ENCODE measurements at places on chromosomes 1 and 21.
A peak's percentile ranks its signal among the peaks of the same experiment; 100 is the strongest.

DNA sequence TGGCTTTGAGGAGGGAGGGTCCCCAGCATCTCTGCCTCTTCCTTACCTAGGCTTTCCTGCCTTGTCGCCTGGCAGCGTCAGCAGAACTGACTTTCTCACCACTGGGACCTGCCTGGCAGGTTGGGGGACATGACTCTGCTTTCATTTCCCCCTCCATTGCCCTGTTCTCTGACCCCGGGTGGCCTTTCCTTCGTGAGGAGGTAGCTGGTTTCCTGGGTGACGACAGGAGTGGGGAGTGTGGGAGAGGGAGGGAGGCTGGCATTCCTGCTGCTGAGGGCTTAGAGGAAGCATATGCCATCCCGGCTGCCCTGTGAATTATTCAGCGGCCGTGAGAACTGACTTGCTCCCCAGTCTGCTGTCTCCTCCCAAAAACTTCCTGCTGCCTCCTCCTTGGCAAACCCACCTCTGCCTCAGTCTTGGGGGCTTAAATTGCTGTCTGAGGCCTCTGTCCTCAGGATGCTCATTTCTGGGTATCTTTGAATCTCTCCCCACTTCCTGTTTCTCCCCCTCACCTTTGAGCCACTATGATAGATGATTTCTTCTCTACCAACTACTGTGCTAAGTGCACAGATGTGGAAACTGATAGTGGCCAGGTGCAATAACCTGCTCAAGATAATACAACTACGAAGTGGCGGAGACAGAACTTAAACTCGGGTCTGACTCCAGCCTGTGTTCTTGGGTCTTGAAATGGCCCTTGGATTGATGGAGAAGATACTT, 182.0 kb upstream of the CSF3R start:
- DNase-seq = no peak

- no peak for DNase-seq
These were observed 4.0 kb downstream of the CLCA1 start for GRCh38 chr1:86472767-86473166.

DNA sequence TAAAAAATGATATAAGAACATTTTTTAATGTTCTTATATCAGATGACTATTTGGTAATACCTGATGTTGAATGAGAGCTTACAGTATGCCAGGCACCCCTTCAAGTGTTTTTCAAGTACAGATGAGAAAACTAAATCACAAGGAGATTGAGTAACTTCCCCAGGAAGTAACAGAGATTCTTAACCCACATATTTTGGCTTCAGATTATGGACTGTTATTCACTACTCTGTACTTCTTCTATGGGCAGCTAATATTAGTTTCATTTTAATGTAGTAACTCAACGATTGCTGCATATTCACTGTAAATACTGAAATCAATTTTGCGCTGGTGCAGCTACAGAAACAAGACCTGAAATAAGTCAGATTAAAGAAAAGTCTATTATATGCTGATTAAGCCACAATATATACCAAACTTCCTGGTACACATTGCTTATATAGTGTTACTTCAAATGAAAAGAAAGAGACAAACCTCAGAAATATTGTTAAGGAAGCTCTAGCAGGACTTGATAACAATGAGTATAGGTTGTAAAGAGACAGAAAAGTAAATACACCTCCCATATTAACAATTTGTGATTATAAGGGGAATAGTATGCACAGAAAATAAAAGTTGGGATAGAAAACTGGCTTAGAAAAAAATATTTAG, 19.7 kb downstream of the DPYD start:
- DNase-seq = no peak

DNA sequence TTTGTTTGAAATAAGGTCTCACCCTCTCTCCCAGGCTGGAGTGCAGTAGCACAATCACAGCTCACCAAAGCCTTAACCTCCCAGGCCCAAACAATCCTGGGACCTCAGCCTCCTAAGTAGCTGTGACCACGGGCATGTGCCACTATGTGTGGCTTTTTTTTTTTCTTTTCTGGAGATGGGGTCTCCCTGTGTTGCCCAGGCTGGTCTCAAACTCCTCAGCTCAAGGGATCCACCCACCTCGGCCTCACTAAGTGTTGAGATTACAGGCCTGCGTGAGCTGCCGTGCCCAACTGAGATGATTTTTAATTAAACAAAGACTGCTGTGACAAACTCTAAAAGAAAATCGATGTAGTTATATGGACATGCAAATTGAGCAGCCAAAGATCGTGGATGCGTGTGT, 768.4 kb upstream of the ADGRL2 start:
- no peak for DNase-seq

- no peak for DNase-seq
These were observed 207.1 kb downstream of the SLC35F3 start for GRCh38 chr1:234111458-234112142.

DNA sequence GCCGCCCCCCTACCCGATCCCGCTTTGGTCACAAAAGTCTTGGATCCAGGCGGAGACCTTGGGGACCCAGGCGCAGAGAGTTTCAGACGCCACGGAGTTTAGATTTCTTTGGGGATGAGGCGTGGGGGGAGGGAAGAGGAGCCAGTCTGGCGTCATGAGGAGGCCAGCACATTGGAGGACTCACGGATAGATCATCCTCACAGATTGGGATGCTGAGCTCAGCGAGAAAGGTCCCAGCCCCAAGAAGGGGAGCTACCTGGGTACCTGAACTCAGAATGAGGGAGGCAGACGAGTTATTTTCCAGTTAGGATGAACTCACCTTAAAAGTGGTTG, 393 bp downstream of the ELAPOR1 start:
- DNase-seq = no peak

DNA sequence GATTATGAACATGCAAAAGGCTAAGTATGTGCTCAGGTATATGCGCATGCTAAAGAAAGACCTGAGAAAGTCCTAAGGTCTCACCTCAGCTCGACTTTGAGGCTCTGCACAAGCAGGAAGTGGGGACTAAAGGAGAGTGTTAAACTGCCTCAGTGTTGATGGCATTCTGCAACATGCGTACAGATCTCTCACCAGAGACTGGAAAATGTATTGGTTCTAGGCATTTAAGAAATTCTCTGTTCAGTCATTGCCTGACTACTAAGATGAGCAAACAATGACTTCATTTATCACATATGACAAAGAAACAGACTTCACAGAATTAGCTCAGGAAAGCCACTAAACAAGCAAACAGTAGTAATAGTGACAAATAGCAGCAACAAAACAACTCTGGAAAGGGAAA, 90.8 kb downstream of the USH2A start:
- DNase-seq = no peak

DNA sequence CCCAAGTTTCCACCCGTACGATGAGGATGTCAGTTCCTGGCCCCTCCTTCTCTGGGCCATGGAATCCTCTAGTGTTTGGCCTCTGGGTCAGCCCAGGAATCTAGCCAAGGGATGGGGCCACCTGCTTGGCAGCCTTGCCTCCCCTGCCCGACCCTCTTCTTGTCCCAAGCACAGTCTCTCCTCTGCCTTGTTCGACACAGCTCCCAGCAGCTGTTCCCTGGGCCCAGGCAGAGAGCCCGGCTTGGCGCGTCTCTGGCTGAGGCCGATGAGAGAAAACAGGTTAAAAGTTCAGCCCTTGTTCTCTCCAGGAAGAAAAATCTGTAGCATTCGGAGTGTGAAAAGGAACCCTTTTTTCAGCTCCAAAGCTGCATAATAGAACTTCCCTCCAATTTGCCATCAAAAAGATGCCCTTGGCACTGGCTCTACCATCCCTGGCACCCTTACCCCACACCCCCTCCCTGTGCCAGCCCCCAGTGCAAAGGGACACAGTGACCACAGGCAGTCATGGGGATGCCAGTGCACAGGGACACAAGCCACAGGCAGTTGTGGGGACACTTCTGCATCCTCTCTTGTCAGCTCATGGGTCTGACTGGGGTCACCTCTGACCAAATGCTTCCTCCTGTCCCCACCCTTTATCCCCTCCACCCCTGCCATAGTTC, 68.4 kb downstream of the EPHB2 start:
- no peak for DNase-seq

DNA sequence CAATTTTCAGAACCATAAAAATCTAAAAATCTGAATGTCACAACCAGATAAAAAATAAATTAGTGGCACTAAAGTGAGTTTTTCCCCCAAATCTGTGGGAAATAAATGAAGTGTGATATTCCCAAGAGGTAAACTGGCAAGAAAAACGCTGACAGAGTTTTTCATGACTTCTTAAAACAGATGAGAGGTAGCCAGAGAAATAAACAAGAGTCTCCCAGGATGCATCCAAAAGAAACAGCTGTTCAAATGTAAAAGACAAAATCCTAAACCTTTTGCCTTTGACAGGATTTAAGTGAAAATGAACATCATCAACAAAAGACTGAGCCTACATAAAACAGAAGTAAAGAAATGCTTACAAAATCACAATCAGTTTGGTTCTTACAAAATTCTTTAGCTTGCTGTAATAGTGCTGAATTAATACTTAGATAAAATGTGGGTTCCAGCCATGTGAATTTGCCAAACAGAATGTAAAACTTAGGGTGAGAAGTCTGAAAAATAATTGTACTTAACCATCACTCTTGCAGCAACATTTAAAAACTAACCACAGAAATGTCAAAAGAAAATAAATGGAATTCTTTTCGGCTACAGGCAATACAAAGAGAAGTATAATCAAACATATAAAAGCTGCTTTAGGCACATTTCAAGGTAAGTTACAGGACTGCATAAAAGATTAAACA, 133.6 kb downstream of the EIF4G3 start:
- no peak for DNase-seq

DNA sequence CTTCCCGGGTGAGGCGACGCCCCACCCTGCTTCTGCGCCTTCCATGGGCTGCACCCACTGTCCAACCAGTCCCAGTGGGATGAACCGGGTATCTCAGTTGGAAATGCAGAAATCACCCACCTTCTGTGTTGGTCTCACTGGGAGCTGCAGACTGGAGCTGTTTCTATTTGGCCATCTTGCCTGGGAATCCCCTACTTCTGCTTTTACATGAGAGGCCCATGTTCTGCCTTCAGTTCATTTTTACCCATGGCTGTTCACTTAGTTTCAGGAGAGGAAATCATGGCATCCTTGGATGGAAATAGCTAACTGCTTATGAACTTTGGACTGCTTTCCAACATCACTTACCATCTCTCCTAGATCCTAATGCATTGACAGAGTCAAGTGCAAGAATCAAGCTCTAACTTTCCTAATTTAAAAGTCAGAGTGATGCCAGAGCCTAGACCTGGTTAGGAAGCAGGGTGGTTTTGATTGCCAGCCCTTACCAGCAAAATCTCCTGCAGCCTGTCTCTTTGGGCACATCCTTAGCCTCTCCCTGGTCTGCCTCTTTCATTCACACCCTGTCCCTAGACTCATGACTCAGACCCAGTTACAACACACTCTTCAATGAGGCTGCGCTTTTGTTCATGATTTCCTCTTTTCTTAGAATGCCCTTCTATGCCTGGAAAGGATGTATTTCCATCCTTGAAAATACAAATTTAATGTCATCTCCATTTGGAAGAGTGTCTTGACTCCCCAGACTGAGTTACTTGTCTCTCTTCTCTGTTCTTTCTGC, 137.2 kb downstream of the KCTD3 start:
- no peak for DNase-seq

DNA sequence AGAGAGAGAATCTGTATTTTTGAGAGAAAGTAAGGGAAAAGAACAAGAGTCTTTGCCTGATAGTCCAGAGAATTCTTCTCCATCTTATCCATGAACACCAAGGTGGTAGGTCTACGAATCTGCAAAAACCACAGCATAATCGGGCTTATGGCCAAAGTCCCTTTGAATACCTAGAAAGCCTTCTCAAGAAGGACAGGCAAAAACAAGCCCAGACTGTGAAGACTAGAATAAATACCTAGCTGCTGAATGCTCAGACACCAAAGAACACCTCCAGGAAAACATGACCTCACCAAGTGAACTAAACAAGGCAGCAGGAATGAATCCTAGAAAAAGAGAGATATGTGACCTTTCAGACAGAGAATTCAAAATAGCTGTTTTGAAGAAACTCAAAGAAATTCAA, 79.2 kb downstream of the HFM1 start:
- DNase-seq = no peak

GRCh38 chr1:154405747-154406571, 816 bp downstream of the IL6R start:
- DNase-seq = peak; percentile 68

- no peak for DNase-seq
These were observed 88.4 kb upstream of the COL6A1 start for GRCh38 chr21:45892916-45893739.

DNA sequence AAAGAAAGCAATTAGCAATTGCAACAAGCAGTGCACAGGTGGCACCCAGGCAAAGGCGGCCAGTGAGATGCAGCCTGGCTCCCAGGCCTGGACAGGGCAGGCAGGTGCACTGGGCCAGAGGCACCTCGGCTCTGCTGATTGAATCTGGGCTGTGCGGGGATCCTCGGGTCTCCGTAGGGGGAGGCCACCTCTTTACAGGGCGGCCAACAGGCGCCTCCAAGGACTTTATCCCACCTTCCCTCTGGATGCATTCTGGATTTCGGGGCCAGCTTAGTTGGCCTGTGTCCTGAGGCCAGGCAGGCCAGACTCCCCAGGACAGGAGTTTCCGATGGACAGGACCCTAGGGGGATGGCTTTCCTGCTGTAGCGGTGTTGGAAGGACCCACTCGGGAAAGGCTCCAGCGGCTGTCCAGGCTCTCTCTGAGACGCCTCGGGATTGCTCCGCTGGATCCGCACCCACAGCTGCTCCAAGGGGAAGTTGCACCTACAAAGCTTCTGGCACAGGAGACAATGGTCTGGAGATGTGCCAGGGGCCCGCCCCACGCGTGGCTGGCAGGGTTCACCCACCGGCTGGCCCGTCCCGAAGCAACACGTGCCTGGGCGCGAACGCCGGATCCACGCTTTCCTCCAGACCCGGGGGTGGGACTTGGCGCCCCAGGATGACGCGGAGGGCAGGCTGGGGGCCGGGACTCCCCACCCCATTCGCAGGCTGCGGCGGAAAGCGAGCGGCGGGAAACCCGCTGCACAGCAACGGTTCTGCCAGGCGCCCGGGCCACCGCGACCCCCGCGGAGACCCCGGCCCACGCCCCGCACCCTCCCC, 810 bp downstream of the SLC19A1 start:
- DNase-seq = peak; percentile 77

- DNase-seq = no peak
These were observed 132.5 kb upstream of the KAZN start for GRCh38 chr1:14466006-14466405.

DNA sequence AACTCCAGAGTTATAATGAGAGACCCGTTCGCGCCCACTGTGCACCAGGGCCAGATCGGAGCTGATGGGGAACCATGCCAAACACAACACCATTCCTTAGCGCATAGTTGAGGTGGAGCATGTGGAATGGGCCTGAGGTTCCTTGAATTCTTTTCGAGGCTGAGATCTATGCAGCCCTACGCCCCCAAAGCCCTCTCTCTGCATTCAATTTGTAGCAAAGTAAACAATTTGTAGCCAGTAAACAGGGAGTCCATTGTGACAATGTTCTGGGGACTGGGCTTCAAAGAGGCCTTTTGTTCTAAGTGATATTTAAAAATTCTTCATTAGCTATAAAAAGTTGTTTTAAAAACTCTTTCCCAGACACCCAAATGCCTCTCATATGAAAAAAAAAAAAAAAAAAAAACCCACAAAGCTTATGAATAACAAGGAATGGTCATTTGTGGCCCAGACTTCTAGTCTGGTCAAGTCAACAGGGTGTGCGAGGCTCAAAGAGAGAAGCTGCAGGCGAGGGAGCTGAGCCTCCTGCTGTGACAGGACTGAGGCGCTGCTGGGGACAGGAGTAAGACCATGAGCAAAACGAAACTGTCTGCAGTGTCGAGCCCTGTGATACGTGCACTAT, 30.6 kb upstream of the KCNE2 start:
- DNase-seq = no peak

- DNase-seq = no peak
These were observed 31.3 kb upstream of the RUNX3 start for GRCh38 chr1:24961334-24961733.

- no peak for DNase-seq
These were observed 72.0 kb downstream of the NPHP4 start for GRCh38 chr1:5920201-5920600.

- no peak for DNase-seq
These were observed 365.3 kb upstream of the ADGRL4 start for GRCh38 chr1:79371802-79372201.
